C1 segment of cervical spinal cord (tissue), 14 donors: ENCODE measurements at places on chromosomes 6 and 20.

DNA sequence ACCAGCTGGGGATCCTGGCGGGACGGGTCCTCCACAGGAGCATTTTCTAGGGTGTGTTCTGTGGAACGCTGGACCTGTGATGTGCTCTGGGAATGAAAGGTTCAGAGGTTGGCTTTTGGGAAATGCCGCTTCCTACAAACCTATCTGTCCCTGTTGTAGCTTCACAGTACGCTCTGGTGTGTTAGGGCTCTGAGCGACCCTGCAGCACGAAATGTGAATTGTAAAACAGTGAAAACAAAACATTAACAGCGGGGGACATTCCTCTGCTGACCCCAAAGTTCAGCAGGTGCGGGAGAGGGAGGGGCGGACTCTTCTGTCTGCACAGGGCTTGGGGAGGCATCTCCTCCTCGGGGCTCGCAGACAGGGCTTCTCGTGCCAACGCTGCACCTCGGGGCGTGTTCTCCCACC, 155.9 kb downstream of the NRN1 start:
- DNase-seq = no peak

- no peak for DNase-seq
These were observed 45.9 kb downstream of the EPHA7 start for GRCh38 chr6:93373445-93373844.

DNA sequence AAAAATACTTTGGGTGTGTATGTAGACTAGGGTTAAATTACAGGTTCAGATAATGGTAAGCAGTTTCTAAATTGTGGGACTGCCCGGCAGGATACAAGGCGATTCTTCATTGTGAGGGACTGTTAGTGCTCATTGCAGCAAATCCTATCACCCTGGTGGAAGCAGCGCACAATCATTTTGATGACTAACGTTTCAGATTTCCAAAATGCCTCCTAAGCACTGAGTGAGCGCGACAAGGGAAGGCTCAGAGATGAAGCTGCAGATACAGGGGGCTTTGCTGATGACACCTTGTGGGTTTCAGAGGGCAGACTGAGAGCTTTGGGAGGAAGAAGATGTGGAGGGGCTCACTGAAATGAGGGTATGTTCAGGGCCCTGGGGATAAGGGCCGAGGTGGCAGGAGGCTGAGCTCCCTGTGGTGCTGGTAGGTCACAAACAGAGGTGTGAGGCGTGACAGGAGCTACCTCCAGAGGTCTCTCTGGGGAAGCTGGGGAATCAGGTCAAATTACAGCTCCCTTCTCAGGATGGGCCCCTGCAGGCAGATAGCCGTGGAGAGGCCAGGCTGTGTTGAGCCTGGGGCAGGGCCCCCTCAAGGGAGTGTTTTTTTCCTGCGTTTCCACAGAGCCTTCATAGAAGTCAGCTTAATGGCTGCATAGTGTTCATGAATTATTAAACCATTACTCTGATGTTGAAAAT, 84.5 kb upstream of the FYN start:
- DNase-seq = no peak

DNA sequence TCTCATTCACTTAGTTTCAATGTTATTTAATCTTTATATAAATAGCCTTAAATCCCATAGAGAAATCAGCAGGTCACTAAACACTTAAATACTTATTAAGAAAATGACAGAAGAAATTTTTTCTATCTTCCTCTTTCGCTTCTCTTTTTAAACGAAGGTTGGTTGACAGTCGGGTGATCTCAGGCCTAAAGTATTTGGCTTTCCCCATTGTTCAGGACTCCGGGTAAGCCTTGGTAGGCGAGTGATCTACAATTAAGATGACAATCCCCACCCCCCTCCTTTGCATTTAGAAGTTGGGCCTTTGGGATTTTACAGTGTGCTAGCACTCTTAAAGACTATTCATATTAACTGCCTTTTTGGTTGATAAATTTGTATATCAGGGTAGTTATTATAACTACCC, 19.7 kb upstream of the UTRN start:
- DNase-seq = no peak

- DNase-seq = no peak
These were observed 251.1 kb upstream of the TBX18 start for GRCh38 chr6:85015396-85015990.
